ENCODE measurements at places on chromosomes 5 and 9.

- no peak for DNase-seq
Observed at GRCh38 chr5:73625944-73626811, at the start of gene ARHGEF28. Gene ARHGEF28, plus strand, starts transcription at chr5:73626196. Its CDS starts 58,656 bp downstream, at chr5:73684852.

DNA sequence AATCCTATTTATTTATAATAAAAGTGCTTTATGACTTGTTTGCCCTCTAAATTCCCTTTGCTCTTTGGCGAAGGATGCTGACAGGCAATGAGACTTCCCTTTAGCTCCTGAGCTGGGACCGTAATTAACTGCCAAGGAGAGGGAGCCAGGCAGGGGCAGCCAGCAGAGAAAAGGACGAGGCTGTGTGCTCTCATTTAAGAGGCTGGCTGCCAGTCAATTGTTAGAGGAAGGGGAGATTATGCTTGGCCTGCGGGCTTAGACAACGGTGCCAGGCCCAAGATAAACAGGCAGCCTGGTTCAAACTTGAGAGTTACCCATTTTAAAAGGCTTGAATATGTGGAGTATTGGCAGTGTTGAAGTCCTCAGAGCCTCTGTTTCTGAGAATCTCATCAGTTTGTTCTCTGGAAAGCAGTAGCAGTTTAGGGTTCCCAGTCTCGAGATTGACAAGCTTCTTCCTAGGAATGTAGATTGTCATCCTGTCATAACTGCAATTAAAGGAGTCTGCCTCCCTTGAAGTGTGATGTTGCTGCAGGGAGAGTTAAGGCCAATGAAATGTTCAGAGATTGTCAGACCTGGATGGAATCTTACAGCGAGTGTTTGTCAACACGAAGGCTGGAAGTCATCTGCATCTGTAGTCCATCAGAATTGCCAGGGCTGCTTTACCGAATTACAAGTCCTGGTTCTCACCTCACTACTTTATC, 113.2 kb downstream of the JAKMIP2 start:
- no peak for DNase-seq

DNA sequence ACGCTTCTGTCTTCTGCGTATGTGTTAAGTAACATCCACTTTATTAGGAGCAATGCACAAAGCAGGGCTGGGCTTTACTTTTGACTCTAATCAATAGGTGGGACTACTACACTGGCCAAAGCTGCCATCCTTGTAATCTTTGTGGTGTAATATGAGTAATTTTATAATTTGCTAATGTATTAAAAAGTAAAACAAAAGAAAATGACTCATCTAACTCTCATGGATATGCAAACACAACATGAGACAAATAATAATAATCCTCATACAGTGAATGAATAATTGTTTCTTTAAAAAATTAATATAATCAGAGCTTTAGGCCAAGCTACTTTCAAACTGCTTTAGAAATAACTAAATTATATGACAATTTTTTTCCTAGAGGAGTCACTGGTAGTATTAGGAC, 90.7 kb downstream of the NR3C1 start:
- DNase-seq, result no peak

DNA sequence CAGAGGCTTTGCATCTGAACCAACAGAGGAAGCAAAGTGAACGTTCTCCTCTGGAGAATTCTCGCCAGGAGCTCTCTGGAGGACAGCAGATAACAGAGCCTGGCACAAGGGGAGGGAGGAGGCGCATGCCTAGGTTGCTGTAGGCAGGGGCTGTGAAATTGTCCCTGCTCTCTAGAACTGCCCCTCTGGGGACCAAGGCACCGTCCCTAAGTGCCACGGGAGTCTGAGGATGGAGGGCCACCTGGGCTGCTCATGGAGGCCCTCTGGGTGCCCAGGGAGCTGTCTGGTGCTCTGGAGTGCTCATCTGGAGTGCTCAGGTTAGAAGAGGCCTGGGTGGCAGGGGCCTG, 77.6 kb downstream of the CACNA1B start:
- DNase-seq, result no peak

DNA sequence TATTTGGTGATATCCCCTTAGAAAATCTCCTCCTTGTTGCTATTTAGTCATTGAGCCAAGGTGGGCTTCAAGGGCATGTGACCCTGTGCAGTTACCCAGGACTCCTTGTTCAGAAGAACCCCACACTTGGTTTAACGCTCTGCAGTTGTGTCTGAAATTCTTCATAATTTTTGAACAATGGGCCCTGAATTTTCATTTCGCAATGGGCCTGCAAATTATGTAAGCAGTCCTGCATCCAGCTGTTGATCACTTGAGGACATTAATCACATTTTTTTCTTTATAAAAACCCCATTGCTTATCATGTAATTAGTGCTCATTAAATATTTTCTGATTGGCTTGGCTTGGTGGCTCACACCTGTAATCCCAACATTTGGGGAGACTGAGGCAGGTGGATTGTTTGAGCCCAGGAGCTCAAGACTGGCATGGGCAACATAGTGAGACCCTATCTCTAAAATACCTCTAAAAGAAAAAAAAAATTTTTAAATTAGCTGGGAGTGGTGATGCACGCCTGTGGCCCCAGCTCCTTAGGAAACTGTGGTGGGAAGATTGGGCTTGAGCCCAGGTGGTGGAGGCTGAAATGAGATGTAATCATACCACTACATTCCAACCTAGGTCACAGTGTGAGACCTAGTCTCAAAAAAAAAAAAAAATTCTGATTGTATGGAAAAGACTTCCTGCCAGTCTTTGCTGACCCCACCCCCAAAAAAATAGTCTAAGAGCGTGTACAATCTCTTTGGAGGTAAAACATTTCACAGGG, 194.2 kb upstream of the HAPLN1 start:
- no peak for DNase-seq

DNA sequence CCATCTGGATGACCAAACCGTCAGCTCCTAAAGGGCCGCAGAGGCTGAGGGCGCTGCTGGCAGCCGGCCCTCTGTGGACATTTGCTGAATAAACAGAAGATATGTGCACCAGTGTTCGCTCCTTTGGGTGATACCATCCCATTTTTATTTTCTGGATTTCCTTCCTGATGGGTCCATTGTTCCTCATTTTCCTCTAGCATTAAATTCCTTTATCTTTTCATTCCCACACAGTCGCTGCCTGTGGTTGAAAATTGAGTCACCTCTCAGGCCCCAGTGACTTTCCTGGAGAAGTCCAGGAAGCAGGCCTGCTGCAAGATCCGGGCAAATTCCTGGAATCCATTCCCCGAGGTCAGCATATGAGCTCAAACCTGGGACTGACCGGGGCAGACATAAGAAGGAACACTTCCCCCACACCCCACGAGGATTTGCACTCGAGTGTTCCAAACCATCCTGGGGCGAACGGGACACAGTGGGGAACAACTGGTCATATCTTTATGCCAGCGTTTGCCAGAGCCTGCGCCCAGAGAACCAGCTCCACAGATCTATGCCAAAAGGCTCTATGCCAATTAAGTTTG, 86.7 kb upstream of the PCA3 start:
- no peak for DNase-seq

DNA sequence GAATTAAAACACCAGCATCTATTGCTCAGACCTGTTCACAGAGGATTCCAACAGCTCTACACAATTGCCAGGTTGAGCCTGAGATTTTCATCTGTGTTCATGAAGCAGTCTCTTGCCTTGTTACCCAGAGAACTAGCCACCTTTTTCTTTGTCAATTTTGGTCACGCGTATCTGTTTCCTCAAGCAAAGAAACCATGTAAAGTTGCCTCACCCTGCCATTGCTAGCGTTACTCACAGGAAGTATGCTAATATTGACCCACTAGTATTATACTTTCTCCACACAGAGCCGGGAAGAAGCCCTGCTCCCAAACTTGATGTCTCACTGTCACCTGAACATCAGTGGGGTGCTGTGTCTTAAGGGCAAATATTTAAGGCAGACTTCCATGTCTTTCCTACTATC, 168.5 kb downstream of the PLPPR1 start:
- DNase-seq, result no peak

DNA sequence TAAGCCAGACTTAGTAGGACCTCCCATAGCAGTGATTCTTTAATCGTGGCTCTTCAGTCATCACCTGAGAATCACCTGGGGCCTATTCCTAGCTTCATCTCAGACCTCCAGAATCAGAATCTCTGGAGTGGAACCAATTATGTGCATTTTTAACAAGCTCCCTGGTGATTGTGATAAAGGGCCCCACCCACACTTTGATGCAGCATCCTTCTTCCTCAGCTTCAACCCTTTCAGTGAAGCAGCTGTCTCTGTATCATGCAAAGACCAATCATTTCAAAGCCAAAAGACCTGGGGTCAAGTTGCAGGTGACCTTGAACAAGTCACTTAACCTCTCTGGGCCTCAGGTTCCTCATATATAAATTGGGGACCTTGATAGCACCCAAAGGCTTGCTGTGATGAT, 17.1 kb downstream of the FBXO10 start:
- no peak for DNase-seq

- DNase-seq, result no peak
Observed at GRCh38 chr5:77167695-77168121, 42.8 kb upstream of the PDE8B start.

DNA sequence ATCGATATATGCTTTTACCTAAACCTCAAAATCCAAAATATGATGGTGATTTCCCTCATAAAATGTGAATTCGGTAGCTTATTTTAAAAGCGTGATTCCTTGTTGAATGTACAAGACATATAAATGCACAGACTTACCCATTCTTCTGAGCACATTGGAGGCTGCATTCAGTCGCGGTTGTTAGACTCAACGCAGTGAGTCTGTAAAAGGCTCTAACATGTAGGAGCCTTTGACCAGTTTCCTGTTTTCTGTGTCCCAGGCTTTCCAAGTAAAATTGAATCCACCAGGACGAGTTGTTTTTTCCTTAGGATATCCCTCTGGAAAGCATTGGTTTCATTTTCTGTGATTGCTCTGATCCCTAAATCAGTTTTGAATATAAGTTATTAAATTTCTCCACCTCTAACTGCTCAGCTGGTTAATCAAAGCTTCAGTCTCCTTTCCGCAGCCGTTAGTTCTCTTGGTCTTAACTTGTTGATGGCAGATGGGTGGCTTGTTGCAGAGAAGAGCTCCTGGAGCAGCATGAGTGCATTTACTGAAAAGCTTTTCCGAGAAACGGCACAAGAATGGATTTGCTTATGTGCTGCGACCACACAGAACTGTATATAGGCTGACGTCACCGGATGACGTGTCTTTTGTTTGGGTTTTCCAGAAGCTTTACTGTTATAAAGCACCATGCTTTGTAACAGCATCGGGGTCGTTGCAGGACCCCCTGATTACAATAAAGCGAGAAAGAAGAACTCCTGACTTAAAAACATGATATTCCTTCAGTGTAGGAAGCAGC, at the start of gene LRRTM2:
LRRTM2 (minus strand) TSS at position 565 of the 781 bp plus-strand sequence; CDS start at position 141, 424 bp downstream.
- no peak for DNase-seq

DNA sequence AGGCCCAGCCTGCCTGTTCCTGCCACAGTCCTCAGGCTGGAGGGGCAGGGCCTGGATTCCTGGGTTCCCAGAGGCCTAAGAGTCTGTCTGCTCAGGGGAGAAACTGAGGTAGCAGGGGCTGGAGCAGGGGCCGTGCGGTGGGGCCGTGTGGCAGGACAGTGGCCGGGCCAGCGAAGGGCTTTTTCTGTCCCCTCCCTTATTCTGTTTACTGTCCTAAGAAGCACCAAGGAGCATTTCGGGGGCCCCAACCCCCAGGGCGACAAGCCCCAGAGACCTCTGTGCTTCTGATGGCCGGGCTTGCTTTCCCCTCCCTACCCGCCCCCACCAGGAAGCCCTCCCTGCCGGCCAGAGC, 6.8 kb upstream of the ASB6 start:
- no peak for DNase-seq

DNA sequence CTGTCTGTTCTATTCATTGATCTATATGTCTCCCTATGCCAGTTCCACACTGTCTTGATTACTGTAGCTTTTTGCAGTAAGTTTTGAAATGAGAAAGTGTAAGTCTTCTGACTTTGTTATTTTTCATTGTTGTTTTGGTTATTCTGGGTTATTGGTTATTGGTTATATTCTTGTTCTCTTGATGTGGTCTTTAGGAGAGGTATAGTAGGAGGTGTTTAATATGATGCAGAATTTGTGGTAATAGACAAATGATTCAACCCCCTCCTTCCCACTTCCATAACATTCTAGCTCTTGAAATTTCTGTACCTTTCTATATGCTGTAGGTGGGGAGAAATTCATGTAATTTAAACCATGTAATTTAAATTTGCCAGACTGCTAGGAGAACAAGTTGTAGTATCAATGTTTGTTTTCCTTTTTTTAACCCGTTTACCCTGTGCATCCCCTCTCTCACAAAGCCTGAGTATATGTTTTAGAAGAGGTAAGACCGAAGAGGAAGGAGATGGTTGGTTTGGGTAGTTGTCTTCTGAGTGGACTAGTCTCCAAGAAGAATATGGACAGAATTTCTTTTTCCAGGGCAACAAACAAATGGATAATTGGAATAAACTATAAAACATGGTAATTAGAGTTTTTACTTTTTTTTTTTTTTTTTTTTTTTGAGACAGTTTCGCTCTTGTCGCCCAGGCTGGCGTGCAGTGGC, 19.2 kb downstream of the ANKHD1 start:
- DNase-seq, result no peak

- peak; percentile 16 for DNase-seq
Observed at GRCh38 chr5:35003018-35003957, 44.5 kb downstream of the AGXT2 start.

- no peak for DNase-seq
Observed at GRCh38 chr9:79945016-79945415, 373.3 kb downstream of the TLE4 start.

GRCh38 chr5:111580956-111581355, 68.6 kb upstream of the STARD4 start:
- DNase-seq, result no peak

- DNase-seq, result no peak
Observed at GRCh38 chr5:33475706-33476105, 34.9 kb downstream of the TARS1 start.

GRCh38 chr5:77924081-77924480, 147.9 kb upstream of the TBCA start:
- DNase-seq, result no peak

GRCh38 chr5:93704996-93705395, 36.4 kb downstream of the POU5F2 start:
- DNase-seq, result no peak

DNA sequence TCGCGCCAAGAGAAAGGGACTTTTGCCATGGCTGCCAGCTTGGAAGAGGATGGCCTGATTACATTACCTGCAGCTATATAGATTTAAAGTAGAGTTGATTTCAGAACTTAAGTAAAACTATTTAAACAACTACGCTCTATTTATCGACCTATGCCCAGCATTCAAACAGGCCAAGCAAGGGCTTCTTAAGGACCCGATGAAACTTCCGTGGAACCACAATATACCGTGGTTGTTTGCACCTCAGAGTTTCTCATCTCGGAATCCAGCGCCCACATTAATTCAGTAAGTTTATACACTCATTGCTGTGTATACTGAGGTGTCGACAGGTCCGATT, 505 bp upstream of the CDC14B start:
- no peak for DNase-seq

DNA sequence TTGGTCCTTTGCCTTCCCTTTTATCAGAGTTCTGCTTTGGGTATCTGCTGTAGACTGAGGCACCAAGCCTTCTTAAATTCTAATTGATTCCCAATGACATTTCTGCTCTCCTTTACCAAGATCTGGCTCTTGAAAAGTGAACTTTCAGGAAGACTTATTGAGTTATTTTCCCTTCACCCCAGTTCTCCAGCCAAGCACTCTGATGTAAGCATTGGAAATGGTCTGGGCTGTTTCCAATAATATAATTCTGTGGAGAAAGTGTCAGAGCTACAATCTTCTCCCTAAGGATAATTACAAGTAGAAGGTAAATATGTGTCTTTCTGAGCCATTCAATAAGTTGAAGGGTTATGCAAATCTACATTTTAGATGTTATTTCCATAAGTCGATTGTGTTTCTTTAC, 30.8 kb downstream of the BTF3 start:
- DNase-seq, result no peak

Measured in activated gamma-delta T cell treated with Interleukin-2 at 50 U/mL for 16 hours (primary cell).